ENCODE measurements at places on chromosomes 2 and 18. TPM values are rescaled to one million over a fixed set of nuclear protein-coding genes. Genes with fewer than 3 reads are reported as not detected.

GRCh38 chr18:79380816-79381806, 14.6 kb upstream of the NFATC1 start:
- H3K36me3 ChIP-seq = no peaks in the 10 kb centered on the region
- H3K27me3 ChIP-seq = no peaks in the 10 kb centered on the region
- H3K27ac ChIP-seq = no peak overlapping the region
- no peaks in the 10 kb centered on the region for H3K4me1 ChIP-seq

GRCh38 chr2:26578581-26578980, 62.6 kb downstream of the CIB4 start:
- no peak overlapping the region for H3K4me3 ChIP-seq
- H3K27ac ChIP-seq = no peak overlapping the region
- no peaks in the 10 kb centered on the region for H3K4me1 ChIP-seq
- peaks cover 20% of the 10 kb centered on the region for H3K27me3 ChIP-seq
- DNase-seq = peak; percentile 38

DNA sequence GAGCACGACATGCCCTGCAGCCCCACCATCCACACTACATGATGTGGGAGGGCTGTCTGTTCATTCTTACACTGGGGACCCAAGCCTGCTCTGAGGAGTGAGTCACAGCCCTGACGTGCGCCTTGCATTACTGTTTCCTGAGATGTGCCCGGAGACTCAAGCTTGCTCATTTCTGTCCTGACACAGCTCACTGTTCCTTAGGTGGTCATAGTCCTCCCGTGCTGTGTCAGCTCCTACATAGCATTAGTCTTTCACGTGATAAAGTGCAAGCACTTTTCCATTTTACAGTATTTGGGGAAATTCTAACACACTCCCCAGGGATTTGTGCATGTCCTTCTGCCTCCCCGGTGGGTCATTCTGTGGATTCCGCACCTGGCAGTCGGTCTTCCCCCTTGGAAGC, 46.2 kb upstream of the TRIM43B start:
- H3K4me1 ChIP-seq = no peaks in the 10 kb centered on the region
- no peaks in the 10 kb centered on the region for H3K27me3 ChIP-seq
- H3K36me3 ChIP-seq = no peaks in the 10 kb centered on the region
- DNase-seq = no peak
- H3K27ac ChIP-seq = no peak overlapping the region

DNA sequence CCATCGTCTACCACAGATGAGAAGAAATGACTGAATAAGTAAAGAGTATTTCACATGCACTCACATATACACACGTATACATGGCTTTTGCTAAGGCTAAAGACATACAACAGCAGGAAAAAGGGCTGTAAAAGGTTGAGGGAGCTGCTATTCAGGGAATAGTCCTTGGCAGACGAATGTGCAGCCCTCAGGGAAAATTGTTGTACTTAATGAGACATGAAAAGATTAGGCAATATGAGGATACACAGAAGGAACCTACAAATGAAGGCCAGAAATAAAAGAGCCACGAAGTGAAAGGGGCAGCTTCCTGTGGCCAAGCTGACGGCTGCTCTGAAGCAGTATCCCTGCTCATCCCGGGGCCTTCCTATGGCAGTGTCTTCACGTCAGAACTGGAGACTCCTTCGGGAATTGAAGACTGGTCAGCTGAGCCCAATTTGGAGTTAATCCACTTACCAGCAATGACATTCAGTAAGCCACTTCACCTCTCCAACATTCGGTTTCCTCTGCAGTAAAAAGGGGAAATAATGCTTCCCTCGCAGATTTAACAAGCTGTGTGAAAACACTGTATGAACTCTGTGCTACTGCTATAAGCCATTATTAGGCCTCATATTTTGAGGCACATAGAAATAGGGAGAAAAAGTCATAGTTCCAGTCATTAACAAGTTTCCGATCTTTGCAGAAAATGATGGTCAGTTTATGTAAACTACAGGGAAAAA, 221.8 kb downstream of the STK39 start:
- no peak overlapping the region for H3K4me3 ChIP-seq
- DNase-seq = no peak
- H3K4me1 ChIP-seq = no peaks in the 10 kb centered on the region
- H3K27me3 ChIP-seq = no peaks in the 10 kb centered on the region

DNA sequence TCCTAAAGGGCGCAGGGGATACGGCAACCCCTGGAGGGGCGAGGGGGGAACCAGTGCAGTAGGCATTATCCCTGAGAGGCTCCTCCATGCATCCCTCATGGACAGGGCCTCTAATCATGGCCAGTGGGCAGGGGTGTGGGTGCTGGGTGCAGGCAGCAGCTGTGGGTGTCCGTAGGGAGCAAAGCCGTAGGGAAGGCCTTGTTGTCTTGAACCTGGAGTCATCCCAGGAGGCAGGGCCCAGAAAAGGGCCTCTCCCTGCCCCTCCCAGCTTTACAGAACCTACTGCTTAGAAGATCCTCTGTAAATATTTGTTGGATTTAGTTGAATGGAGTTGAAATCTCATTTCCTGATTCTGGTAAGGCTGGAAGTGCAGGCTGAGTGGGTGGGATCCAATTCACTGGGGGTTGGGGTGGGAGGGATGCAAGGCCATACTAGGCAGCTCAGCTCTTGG, 207.0 kb upstream of the HAAO start:
- no peak overlapping the region for H3K27ac ChIP-seq
- H3K36me3 ChIP-seq = no peaks in the 10 kb centered on the region
- peak; percentile 37 for DNase-seq
- H3K27me3 ChIP-seq = no peaks in the 10 kb centered on the region

DNA sequence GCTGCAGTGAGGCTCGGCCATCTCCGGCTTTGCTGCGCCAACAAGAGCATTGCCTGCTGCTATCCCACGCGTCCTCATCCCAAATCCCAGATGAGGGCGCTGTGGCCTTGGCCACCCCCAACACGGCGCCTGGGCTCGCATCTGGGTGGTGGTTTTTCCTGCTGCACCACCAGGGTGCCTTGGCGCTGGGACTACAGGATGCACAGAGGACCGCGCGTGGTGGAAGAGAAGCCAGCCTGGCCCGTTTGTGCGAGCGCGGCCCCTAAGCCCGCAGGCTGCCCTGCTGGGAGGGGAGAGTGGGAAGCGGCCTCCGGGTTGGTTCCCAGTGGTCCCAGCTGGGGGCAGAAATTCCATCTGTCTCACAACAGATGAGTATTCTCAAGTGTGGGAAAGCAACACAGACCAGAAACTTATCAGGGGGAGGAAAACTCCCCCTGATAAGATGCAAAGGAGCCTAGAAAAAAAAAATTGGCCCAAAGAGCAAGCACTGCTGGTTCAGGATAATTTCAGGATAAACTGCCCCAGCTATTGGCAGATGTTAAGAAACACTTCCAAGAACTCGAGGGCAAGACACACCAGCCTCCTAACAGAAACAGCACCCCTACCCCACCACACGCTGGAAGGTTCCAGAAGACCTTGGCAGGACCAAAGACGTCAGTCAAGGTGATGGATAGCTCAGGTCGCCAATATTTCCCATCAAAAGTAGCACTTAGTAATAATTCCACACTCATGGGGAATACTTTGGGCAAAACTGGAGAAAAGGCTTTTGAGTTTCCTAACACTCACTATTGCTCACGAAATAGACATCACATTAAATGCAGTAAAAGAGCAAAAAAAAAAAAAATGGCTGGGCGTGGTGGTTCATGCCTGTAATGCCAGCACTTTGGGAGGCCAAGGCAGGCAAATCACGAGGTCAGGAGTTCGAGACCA, 152.1 kb downstream of the PXDN start:
- no peaks in the 10 kb centered on the region for H3K27me3 ChIP-seq
- H3K4me3 ChIP-seq = no peak overlapping the region
- DNase-seq = peak; percentile 96
- H3K27ac ChIP-seq = no peak overlapping the region
- no peaks in the 10 kb centered on the region for H3K36me3 ChIP-seq

GRCh38 chr2:47299555-47299954, 103.4 kb upstream of the MSH2 start:
- peaks cover 26% of the 10 kb centered on the region for H3K27me3 ChIP-seq
- H3K4me1 ChIP-seq = peaks cover 6% of the 10 kb centered on the region
- peak; percentile 58 for DNase-seq
- no peak overlapping the region for H3K4me3 ChIP-seq
- no peak overlapping the region for H3K27ac ChIP-seq
- H3K36me3 ChIP-seq = no peaks in the 10 kb centered on the region

DNA sequence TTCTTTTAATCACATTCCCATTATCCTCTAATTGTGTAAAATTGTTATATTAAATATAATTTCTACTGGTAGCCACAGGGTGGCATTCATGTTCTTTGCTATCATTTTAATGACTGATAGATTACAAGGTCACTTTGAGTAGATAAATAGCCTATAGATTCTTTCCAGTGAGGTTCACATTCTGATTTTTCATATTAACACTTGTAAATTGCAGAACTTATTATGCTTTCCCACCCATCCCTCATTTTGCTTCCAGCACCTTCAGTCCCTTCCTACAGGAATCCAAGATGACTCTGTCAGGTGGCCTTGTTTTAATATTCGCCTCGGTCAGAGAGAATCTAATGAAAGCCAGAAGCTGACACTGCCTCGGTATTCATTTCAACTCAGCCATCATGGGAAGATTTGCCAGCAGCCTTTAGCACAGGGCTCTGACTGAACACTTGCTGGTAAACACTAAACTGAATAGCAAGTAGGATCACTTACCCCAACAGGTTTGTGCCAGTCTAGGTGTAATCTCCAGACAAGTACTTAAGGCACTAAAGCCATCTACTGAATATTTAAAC, 101.2 kb upstream of the FSHR start:
- peaks cover 8% of the 10 kb centered on the region for H3K27me3 ChIP-seq
- H3K4me3 ChIP-seq = no peak overlapping the region
- H3K27ac ChIP-seq = no peak overlapping the region
- no peaks in the 10 kb centered on the region for H3K4me1 ChIP-seq
- no peaks in the 10 kb centered on the region for H3K36me3 ChIP-seq

DNA sequence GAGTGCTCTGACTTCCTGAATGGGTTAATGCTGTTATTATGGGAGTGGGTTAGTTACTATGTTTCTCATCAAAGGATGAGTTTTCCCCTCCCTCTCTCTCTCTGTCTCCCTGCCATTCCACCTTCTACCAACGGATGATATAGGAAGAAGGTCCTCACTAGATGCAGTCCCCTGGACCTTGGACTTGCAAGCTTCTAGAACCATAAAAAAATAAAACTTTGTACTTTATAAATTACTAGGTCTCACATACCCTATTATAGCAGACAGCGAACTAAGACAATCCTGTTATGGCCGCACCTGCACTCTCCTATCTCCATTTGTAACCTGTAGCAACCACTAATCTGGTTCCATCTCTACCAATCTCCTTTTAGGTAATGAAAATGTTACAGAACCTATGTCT, 564.9 kb downstream of the CNTNAP5 start:
- no peak overlapping the region for H3K27ac ChIP-seq
- peaks cover 3% of the 10 kb centered on the region for H3K4me1 ChIP-seq
- H3K4me3 ChIP-seq = no peak overlapping the region
- DNase-seq = no peak
- H3K36me3 ChIP-seq = no peaks in the 10 kb centered on the region

DNA sequence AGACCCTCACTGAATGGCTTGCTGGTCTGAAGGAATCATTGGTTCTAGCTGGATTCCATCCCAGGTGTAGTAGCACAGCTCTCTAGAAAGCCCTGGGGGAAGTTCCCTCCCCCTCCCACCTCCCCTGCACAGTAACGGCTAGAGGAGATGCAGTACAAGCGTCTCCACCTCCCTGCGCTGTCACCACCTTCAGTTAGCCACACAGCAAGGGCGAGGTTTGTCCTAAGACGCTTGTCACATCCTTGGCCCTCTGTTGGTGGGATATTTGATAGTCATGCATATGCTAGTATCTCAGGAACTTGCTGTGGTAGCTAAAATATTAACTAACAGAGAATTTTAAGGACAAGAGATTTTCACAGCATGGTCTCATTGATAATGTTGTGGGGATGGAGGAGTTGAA, 19.4 kb downstream of the TRAPPC12 start:
- H3K4me3 ChIP-seq = peak overlapping the region; percentile 39
- peaks cover 45% of the 10 kb centered on the region for H3K36me3 ChIP-seq
- no peak for DNase-seq
- peak overlapping the region; percentile 69 for H3K27ac ChIP-seq
- H3K4me1 ChIP-seq = peaks cover 15% of the 10 kb centered on the region

- H3K4me1 ChIP-seq = no peaks in the 10 kb centered on the region
- no peak overlapping the region for H3K4me3 ChIP-seq
- DNase-seq = no peak
- no peaks in the 10 kb centered on the region for H3K27me3 ChIP-seq
- H3K27ac ChIP-seq = no peak overlapping the region
Measured at GRCh38 chr2:117379928-117380327, 434.6 kb upstream of the DDX18 start.

GRCh38 chr2:135890835-135891234, 14.6 kb upstream of the MCM6 start:
- no peak overlapping the region for H3K4me3 ChIP-seq
- H3K36me3 ChIP-seq = no peaks in the 10 kb centered on the region
- no peaks in the 10 kb centered on the region for H3K4me1 ChIP-seq
- no peak for DNase-seq
- H3K27ac ChIP-seq = no peak overlapping the region

DNA sequence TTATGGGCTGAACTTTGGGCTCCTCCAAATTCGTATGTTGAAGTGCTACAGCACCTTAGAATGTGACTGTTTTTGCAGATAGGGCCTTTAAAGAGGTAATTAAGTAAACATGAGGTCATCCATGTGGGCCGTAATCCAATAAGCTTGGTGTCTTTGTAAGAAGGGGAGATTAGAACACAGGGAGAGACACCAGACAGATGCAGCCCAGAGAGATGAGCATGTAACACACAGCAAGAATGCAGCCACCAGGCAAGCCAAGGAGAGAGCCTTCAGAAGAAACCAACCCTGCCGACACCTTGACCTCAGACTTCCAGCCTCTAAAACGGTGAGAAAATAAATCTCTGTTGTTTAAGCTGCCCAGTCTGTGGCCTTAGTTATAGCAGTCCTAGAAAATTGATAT, 74.3 kb downstream of the HRH4 start:
- H3K4me3 ChIP-seq = no peak overlapping the region
- no peaks in the 10 kb centered on the region for H3K27me3 ChIP-seq
- no peaks in the 10 kb centered on the region for H3K4me1 ChIP-seq
- no peak overlapping the region for H3K27ac ChIP-seq

DNA sequence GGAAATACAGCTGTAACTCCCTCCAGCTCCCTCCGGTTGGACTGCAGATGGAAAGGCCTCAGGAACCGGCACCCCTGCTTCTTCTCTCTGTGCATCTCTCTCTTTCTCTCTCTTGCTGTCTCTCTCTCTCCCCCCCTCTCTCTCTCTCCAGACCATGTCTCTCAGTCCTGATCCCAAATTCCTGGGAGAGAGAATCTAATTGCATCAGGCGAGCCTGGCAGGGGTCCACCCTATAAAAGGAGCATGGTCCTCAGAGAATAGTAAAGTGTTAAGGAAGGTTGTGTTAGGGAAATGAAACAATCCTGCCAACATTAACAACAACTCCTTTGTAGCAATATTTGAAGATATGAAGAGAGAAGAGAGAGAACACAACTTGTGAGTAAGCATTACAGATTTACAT, 36.7 kb downstream of the VIT start:
- no peak overlapping the region for H3K27ac ChIP-seq
- H3K27me3 ChIP-seq = no peaks in the 10 kb centered on the region
- DNase-seq = no peak
- H3K4me3 ChIP-seq = no peak overlapping the region
- no peaks in the 10 kb centered on the region for H3K4me1 ChIP-seq

Gene UGT1A4
- total RNA-seq = not detected

Gene REEP1
- total RNA-seq = 1.7 TPM

Gene TRABD2A
- 7.7 TPM for total RNA-seq

Gene RESP18
- total RNA-seq = not detected

Gene TFCP2L1
- total RNA-seq = 3.3 TPM

Gene TUBA3E
- total RNA-seq = not detected

Gene RNF181
- 125 TPM for total RNA-seq

Gene ZNF142
- 28.8 TPM for total RNA-seq
